ENCODE measurements at places on chromosomes 5 and 9. TPM values are rescaled to one million over a fixed set of nuclear protein-coding genes. Genes with fewer than 3 reads are reported as not detected.

The SLIT3 gene
- 8.3 TPM for total RNA-seq

The TOR4A gene
- 1.6 TPM for total RNA-seq

The NKD2 gene
- total RNA-seq: 22.1 TPM

The DND1 gene
- 26.2 TPM for total RNA-seq

The RELL2 gene
- 7.2 TPM for total RNA-seq

The TMEM232 gene
- total RNA-seq: 5.1 TPM

The GMCL2 gene
- total RNA-seq: 2.8 TPM

The SPINK7 gene
- not detected for total RNA-seq

The ENHO gene
- total RNA-seq: 20.9 TPM

The LRRC19 gene
- not detected for total RNA-seq

The F2R gene
- total RNA-seq: 22.3 TPM

The SLC4A9 gene
- not detected for total RNA-seq
